ENCODE measurements at places on chromosomes 2 and 18.

- DNase-seq, result no peak
Measured at GRCh38 chr18:23226930-23227725, 91.8 kb downstream of the CABLES1 start.

DNA sequence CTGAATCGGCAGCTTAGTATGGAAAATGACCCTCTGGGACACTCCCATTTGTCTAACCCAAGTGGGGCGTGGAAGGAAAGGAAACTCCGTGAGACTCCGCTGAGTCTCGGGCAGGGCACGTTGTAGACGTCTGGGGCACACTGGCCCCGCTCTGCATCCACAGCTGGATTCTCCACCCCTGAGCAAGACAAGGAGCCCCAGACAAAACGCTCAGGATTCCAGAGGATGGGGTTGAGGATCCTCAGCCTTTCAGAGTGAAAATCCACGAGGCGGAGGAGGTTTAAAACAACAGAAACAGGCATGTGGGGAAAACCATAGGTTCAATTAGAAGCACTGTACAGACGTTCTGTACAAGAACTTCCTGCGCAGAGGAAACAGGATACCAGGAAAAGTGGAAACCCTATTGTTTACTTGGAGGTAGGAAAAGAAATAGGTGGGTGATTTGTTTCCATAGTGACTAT, 124.9 kb upstream of the ZNF236 start:
- DNase-seq, result no peak

- no peak for DNase-seq
Measured at GRCh38 chr2:201806442-201807170, at the start of gene CDK15. TSS of gene CDK15 (plus strand) at chr2:201806537. CDS start at chr2:201806665, 128 bp downstream.

- no peak for DNase-seq
Measured at GRCh38 chr2:33531549-33532059, 55.2 kb downstream of the RASGRP3 start.

DNA sequence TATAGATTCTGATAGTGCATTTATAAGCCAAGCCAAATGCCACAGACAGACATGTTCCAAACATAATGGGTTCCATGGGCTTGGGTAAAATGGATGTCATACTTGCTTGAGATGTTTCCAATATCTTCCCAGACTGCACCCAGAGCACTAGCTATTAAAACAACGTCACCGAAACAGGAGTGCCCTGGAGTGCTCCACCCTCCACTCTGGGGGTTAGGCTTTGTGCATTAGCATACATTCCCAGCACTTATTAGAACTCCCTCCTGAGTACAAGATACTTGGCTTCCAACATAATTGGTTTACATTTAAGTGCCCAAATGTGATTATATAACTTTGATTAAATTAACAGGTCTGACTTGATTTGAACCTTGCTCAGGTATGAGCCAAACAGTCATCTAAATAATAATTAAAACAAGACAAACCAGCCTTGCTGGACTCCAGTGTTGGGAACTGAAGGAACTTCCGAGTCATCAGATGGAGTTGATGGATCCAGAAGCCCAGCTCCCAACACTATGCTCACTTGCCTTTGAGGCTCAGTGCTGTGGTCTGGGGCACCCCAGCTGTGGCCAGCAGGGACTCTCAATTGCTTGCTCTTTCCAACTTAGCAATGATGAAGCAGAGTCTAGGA, 60.5 kb upstream of the LGALSL start:
- no peak for DNase-seq

Measured in head of caudate nucleus (tissue), 42 donors.